ENCODE measurements at places on chromosomes 2 and 18.

DNA sequence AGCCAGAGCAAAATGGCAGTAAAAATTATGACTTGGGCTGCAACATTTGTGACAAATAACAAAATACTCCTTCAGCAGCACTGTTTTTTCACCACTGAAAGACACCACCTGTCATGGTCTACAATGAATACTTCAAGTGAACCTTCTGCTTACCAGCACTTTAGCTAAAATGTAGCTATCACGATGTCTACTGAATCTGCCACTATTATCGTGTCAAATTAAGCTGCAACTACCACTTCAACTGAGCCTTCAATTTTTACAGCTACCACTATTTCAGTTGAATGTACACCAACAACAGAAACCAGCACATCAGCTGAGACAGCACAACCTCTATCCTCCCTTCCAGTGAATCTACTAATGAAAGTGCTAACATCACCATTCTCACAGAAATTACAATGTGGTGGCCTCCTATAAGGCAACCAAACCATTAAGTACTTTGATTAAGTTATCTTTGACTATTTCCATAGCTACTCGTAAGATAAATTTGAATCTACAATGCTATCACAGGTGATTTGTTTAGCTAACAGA lies 10.8 kb upstream of the DYNAP start:
- no peak for DNase-seq

DNA sequence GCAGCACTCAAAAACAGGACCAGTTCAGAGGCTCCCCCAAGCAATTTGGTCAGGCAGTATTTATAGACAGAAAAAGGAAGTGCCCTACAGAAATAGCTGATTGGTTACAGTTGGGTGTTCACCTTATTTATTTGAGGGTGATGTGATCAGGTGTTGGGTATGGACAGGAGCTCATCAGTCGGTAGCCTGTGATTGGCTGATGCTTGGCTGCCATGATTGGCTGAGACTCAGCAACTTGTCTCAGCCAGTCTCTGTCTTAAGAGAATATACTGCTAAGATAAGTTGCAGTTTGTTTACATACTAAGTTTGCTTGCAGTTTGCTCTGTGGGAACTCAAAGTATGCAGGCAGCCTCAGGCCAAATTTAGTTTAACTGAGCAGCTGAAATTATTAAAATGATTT lies 9.4 kb downstream of the ABCG8 start:
- DNase-seq: no peak

- no peak for DNase-seq
Measured at GRCh38 chr2:21131861-21132260, 8.1 kb downstream of the TDRD15 start.

GRCh38 chr2:99811544-99811943 lies 321.7 kb upstream of the REV1 start:
- no peak for DNase-seq

GRCh38 chr2:10499911-10500521 lies 51.9 kb upstream of the ODC1 start:
- DNase-seq: no peak

DNA sequence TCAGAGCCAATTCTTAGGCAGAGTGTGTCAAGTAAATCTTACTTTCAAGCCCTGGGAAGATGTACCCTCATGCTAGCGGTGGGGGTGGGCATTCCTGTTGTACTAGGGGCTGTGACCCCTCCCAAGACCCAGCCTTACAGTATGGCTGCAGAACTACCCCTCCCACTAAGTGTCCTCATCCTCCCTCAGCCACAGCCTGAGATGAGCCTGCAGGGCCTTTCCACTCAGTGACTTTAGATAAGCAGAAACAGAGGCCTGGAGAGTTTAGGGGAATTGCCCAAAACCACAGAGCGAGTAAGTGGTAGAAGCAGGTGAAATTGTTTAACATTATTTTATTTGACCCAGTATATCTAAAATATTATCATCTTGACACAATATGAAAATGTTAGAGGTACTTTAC lies 36.6 kb downstream of the TTC32 start:
- no peak for DNase-seq

- DNase-seq: peak; percentile 25
Measured at GRCh38 chr2:235577404-235578330, 83.8 kb downstream of the AGAP1 start.

- no peak for DNase-seq
Measured at GRCh38 chr2:190350371-190350770, 7.0 kb downstream of the INPP1 start.

DNA sequence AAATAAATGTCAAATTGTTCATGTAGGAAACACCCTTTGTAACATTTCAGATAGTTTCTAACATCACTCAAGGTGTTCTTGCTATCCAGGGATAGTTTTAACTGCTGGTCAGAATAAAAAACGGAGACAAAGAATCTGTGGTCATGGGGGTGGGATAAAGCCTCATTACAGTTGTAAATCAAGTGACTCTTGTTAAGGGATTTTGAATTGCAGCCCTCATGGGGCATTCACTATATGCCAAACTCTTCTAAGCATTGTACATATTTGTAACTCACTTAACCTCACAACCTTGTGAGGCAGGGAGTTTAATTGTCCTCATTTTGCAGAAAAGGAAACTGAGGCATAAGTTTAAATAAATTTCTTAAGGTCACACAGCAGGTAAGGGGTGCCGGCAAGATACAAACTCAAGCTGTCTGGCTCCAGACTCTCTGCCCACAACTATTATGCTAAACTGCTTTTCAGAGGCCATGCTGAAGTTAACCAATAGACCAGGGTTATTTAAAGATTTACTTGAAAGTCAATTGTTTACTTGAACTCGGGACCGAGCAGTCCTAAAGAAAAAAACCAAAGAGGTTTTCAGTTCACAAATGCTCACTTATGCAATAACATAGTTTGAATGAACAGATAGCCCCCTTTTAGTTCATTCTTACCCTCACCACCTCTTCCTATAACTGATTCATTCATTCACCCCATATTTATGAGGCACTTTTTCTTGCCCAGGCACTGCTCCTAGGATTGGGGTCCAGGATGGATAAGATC lies 121.6 kb upstream of the FZD5 start:
- no peak for DNase-seq

DNA sequence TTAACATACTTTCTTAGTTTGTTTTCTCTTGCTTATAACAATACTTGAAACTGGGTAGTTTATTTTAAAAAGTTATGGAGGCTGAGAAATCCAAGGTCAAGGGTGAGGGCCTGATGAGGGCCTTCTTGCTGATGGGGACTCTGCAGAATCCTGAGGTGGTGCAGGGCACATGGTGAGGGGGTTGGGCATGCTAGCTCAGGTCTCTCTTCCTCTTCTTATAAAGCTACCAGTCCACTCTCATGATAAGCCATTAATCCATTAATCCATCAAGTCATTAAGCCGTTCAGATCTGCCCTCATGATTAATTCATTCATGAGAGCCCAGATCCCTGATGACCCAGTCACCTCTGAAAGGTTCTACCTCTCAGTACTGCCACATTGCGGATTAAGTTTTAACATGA lies 21.4 kb downstream of the ALMS1 start:
- no peak for DNase-seq

DNA sequence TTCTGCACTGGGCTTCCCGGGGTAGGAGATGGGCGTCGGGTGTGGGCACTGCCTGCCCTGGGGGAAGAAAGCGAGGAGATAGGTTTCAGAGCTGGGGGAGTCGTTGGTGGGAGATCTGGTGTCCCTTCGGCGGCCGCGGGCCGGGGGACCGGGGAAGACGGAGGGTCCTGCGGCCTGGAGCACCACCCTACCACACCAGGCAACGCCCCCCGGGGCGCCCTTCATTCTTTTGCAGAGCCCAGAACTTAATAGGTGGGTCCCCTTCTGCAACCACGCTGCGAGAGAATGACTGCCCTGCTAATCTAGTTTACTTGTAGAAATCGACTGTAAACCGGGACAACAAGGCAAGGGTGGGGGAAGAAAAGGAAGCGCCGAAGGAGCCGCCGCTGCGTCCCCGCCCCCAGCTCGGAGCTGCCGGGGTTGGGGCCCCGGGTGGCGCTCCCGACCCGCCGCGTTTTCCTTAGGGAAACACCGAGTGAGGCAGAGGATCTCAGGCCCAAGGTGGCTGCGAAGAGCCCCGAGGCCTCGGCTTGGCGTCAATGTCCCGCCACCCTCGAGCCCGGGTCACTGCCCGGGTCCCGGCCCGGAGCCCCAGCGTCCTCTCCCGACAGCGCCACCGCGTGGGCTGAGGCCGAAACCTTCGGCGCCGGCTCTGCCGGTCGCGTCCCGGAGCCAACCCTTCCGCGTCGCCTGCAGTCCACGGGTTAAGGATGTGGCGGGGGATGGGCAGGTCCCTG lies 5.4 kb upstream of the SATB2 start:
- peak; percentile 59 for DNase-seq

- DNase-seq: no peak
Measured at GRCh38 chr2:66579186-66580126, 144.5 kb downstream of the MEIS1 start.

Measured in NCI-H2171 (cell line).